Fibroblast of villous mesenchyme (primary cell): ENCODE measurements at places on chromosomes 11 and 22.

DNA sequence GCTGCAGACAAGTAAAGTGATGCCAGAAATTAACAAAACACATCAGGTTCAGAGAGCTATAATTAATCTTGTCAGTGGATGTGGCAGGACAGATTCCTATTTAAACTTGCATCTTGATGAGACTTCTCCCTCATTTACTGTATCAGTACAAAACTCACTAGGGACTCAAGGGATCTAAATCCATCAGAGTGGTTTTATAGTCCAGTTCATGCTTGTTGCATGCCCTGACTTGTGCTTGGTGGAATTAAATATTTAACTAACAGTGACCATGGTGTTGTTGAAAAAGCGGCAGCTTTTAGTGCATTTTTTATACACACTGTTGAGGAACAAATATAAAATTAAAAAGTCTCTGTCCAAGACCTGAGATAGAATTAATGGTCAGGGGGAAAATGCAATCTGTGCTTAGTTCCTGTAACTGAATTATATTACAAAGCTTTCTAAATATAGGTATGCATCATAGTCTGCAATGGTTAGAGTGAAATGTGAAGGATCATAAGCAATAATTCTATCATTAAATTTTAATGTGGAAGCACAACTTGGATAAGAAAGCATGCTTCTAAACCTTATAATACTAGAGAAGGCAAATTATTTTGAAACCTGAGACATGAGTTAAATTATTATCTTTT lies 1475.5 kb upstream of the TENM4 start:
- no peak for DNase-seq

GRCh38 chr11:36238036-36238631 lies 51.1 kb downstream of the COMMD9 start:
- DNase-seq = no peak

DNA sequence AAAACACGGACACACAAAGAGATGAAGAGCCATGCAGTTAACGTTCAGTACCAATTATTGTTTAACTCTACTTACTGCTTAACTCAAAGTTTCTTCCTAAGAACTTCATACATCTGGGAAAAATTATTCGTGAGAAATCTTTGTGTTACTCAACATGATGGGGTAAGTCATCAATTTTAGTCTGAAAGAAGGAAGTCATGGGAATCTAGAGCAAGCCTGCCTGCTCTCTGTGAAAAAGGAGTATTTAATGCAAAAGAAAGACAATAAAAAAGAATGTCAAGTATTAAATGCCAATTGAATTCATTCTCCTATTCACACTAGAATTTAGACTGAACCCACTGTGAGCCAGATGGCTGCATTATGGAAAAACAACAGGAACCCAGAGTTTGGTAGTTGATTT lies 16.0 kb downstream of the TMEM123 start:
- peak; percentile 73 for DNase-seq

DNA sequence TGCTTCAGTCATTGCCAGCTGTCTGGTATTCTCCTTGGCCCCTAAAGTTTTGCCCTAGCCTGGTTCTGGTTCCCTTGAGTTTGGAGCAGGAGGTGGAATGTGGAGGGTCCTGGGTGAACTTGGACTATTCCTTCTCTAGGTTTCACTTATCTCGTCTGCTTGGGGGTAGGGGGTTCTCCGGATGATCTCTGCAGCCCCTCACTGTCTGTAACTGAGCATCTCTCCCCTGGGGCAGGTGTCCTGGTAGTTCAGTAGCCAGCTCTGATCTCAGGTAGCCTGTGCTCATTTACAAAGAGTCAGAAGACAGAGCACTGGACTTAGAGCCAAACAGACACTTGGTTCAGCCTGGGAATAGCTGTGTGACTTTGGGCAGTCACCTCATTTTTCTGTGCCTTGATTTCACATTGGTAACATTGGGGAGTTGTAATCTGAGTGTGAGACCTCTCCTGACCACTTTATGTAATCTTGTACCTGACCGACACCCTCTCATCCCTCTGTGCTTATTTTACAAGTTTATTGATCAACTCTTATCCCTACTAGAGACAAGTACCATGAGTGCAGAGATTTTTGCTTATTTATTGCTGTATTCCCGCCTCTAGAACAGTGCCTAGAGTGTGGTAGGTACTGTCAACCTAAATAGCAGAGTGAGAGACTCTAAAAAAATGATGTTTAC lies 804 bp downstream of the CCDC134 start:
- DNase-seq = no peak

- DNase-seq = no peak
These were observed 110.0 kb downstream of the KIAA1671 start for GRCh38 chr22:25062386-25063085.

DNA sequence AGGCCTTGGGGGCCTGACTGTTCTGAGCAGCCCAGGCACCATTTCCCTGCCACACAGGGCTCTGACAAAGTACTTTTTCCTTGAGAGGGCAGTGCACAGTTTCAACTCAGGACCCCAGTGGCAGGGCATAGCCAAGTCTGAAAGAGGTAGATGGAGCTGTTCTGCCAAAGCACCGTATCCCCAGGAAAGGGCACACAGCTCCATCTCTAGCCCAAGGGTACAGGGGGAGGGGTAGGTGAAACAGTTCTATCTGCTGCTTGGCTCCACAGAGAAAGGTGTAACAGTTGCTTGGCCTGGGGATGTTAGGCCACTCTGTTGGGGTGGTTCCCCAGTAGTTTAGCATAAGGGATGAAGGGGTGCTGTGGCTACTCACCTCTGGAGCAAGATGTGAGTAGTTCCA lies 47.8 kb downstream of the GDPD4 start:
- no peak for DNase-seq

- DNase-seq = no peak
These were observed 35.2 kb upstream of the USP47 start for GRCh38 chr11:11806586-11806985.

DNA sequence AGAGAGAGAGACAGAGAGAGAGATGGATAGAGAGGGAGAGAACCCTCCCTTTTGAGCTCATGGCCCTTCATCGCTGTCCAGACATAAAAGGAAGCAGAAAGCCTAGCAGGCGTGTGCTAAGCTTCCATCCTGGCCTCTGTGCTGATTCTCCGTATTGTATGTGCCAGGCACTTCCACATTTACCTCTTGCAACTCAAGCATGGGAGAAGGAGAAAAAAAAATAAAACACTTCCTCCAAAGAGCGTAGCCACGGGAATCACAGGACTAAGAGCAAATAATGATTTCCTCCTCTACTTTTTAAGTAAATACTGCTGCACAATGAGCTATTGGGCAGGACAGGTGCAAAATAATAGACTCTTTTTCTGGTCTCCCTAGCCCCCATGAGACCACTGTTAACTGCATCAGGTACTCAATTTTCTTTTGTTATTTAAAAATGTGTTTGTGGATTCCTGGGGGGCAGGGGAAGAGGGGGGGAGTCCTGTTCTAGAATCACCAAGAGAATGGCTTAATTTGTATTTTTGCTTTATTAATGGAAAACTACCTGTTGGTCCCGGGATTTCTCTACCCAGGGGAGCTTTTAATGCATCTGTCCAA lies 154.3 kb downstream of the NXPE2 start:
- no peak for DNase-seq

DNA sequence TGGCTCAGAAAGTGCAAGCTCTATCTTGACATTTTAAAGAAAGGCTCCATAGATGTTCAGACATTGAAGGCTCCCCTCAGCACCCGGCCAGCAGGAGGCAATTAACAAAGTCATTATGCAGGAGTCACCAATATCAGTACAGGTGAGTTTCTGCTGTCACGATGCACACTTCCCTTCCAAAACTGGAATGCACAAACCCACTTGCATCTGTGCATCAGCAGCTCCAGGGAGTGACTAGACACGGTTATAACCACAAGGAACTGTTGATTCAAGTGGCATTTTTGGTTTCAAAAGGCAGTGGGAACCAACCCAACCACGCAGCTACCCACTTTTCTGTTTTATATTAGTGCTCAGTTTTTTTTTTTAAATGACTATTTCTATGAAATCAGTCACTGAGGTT lies 293.9 kb upstream of the NARS2 start:
- no peak for DNase-seq

GRCh38 chr11:31160504-31161422 lies 208.8 kb downstream of the DCDC1 start:
- no peak for DNase-seq
